ENCODE measurements at places on chromosomes 11 and 22.

- DNase-seq, result no peak
These were observed 16.0 kb downstream of the MRTFA start for GRCh38 chr22:40620464-40621046.

GRCh38 chr11:65355013-65355775 is 643 bp downstream of the TIGD3 start:
- peak; percentile 14 for DNase-seq

GRCh38 chr22:46951973-46952372 is 189.5 kb downstream of the TBC1D22A start:
- no peak for DNase-seq

- DNase-seq, result no peak
These were observed 5.8 kb downstream of the POLDIP3 start for GRCh38 chr22:42608823-42609361.

DNA sequence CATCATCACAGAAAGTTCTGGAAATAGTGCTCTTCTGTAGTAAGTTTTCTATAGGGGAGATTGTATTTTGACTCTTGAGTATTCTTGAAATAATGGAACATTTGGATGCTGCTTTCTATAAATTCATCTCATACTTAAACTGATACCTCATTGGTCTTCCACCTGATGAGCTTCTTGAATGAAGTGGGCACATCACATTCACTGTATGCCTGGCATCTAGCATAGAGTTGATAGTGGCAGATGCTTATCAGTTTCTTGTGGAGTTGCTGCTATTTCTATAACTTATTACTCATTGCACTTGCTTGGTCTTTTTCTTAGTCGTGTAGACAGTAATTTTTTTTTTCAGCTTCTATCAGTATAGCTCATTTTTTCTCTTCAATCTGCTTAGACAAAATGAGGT is 5.4 kb downstream of the ATXN10 start:
- DNase-seq, result no peak

GRCh38 chr22:19394274-19395050 is 37.1 kb downstream of the HIRA start:
- no peak for DNase-seq

Data from stimulated activated CD8-positive, alpha-beta memory T cell treated with anti-CD3 and anti-CD28 coated beads, Interleukin-7, amount 100 ng/mL, for 1 hour (primary cell).